ENCODE measurements at places on chromosomes 3 and 15. TPM values are rescaled to one million over a fixed set of nuclear protein-coding genes. Genes with fewer than 3 reads are reported as not detected.

GRCh38 chr3:24481193-24481592, 13.5 kb downstream of the THRB start:
- H3K27me3 ChIP-seq, result no peaks in the 10 kb centered on the region
- H3K27ac ChIP-seq, result no peak overlapping the region
- H3K4me3 ChIP-seq, result no peak overlapping the region

DNA sequence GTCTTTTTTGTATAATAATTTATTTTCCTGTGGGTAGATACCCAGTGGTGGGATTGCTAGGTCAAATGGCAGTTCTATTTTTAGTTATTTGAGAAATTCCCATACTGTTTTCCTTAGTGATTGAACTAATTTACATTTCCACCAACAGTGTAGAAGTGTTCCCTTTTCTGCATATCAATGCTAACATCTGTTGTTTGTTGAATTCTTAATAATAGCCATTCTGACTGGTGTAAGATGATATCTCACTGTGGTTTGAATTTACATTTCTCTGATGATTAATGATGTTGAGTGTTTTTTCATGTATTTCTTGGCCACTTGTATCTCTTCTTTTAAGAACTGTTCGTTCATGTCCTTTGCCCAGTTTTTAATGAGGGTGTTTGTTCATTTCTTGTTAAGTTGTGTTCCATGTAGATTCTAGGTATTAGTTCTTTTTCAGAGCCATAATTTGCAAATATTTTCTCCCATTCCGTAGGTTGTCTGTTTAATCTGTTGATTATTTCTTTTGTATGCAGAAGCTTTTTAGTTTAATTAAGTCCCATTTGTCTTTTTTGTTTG, 713.3 kb upstream of the EPHA6 start:
- H3K27me3 ChIP-seq, result no peaks in the 10 kb centered on the region
- no peak for DNase-seq
- no peaks in the 10 kb centered on the region for H3K36me3 ChIP-seq
- H3K4me1 ChIP-seq, result no peaks in the 10 kb centered on the region
- H3K4me3 ChIP-seq, result no peak overlapping the region
- no peak overlapping the region for H3K27ac ChIP-seq

GRCh38 chr15:91291673-91292072, 191.6 kb downstream of the SV2B start:
- H3K4me3 ChIP-seq, result no peak overlapping the region
- H3K27ac ChIP-seq, result no peak overlapping the region
- H3K27me3 ChIP-seq, result no peaks in the 10 kb centered on the region
- H3K4me1 ChIP-seq, result no peaks in the 10 kb centered on the region

- no peak overlapping the region for H3K27ac ChIP-seq
- DNase-seq, result no peak
- H3K36me3 ChIP-seq, result no peaks in the 10 kb centered on the region
- no peak overlapping the region for H3K4me3 ChIP-seq
These were observed 186.3 kb upstream of the ATP11B start for GRCh38 chr3:182606905-182607504.

DNA sequence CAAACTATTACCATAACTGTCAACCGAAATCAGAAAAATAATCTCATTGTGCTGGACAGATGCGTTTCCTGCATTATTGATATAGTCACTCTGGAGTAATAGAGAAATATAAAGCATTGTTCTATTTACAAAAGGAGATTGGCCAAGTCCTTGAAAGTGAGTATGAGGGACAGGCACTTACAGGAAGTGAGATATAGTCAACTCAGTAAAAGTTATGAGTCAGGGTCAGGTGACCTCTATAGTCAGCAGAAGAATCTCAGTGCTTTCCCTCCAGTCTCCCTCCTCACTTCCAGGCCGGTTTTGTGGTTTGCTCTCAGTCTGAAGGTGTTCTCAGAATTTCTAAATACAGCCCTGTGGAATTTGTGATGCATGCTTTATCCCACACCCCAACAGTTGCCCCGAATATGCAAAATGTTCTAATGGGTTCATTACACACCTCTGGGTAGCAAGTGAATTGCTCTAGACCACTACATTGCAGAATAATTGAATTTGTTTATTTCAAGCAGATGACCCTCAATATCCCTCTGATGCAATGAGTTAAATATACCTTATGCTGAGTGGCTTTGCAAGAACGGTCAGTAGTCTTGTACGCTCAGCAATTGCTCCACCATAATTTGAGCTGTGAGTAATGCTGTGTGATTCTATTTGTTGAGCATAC, 787.7 kb downstream of the MCTP2 start:
- H3K4me1 ChIP-seq, result no peaks in the 10 kb centered on the region
- H3K27ac ChIP-seq, result no peak overlapping the region
- H3K4me3 ChIP-seq, result no peak overlapping the region
- H3K27me3 ChIP-seq, result no peaks in the 10 kb centered on the region

- H3K27ac ChIP-seq, result no peak overlapping the region
- H3K4me3 ChIP-seq, result no peak overlapping the region
- peaks cover 11% of the 10 kb centered on the region for H3K36me3 ChIP-seq
- peaks cover 31% of the 10 kb centered on the region for H3K4me1 ChIP-seq
These were observed 3.9 kb downstream of the CIAO2A start for GRCh38 chr15:64089543-64090280.

SLC15A2 gene
- total RNA-seq, result 4.3 TPM

ROPN1 gene
- total RNA-seq, result not detected

LRRN1 gene
- 0.22 TPM for total RNA-seq

C2CD4B gene
- total RNA-seq, result not detected

TOPAZ1 gene
- total RNA-seq, result not detected

Measured in CD4-positive, alpha-beta memory T cell (primary cell).